ENCODE measurements at places on chromosomes 5 and 9.

- peak; percentile 2 for DNase-seq
Observed at GRCh38 chr9:118533101-118533500, 828.9 kb downstream of the TLR4 start.

- DNase-seq = no peak
Observed at GRCh38 chr9:99128133-99128406, 23.2 kb downstream of the TGFBR1 start.

DNA sequence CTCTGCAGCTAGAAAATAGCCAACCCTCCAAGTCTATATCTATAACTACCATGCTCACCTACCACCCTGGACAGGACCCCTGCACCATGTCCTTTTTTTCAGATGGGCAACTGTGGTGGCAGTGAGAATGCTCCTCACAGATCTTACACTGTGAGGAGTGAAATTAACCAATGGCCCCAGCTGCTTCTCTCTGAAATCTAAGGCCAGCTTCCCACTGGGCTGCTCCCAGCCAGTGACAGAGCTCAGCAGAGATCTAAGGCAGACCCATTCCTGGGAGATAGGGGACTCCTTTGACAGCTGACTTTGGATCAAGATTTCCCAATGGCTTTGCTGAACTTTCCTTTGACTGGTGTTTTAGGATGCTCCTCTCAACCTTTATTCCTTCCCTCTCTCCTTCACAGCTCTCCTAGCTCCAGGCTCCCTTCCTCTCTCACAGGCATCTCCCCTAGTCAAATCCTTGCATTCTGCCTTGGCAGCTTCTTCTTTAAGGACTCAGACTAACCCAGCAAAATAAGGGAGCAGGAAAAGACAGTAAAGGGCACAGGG, 1.6 kb upstream of the ARAP3 start:
- no peak for DNase-seq

- DNase-seq = no peak
Observed at GRCh38 chr9:87425202-87425601, 72.5 kb upstream of the DAPK1 start.

DNA sequence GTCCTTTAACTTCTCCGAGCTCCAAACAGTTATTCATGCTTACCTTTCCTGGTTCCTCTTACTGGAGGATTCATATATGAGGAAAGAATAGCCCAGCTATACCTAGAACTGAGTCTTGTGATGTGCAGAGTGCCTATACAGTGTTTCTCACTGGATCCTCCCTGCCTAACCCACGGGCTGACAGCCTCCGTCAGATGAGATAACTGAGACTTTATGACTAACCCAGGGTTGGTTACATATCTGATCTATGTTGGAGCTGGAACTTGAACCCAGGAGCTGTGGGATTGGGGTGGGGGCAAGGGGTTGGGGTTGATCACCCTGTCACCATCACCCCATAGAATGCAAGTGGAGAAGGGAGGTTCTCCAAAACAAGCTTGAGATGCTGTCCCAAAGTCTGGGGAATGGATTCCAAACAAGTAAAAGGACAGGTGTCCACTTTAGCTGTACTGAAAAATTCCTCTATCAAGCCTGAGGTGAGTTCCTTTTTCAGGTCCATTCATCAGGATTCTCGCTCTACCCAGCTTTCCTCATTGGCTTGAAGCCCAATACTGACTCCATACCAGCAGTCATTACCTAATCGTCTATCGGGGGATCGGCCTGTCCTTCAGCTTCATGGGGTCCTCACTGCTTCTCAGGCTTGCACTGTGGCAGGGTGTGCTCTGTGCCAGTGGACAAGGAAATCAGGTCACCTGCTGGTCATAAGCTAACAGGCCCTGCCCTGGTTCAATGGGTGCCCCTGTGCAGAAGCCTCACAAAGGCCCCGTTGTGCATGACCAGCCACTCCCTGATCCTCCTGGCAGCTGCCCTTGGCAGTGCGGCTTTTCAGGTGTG, 100.6 kb downstream of the ARHGAP26 start:
- no peak for DNase-seq

GRCh38 chr5:123486951-123487655, 24.9 kb upstream of the CSNK1G3 start:
- peak; percentile 66 for DNase-seq

GRCh38 chr5:119333421-119333851, 22.4 kb upstream of the TNFAIP8 start:
- no peak for DNase-seq

DNA sequence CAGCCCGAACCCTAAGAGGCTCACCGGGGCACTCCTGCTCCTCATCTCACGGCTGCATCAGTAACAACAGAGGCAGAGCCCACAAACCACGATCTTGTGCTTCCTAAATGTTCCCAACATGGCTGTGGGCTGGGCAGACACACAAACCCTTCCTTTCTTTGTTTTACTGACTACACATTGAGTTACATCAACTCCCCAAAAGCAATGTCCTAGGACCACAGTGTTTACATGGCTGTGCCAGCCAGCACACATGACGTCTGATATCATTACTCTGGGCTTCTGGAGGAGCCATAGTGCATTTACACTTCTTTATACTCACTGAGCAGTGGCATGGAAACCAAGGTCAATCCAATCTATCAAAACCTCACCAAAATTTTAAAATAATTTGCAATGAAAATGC, 101.4 kb downstream of the LHFPL2 start:
- peak; percentile 75 for DNase-seq

Measured in fibroblast of mammary gland (primary cell).